Kidney (tissue), 22 donors: ENCODE measurements at places on chromosomes 3 and 15. TPM values are rescaled to one million over a fixed set of nuclear protein-coding genes. Genes with fewer than 3 reads are reported as not detected.

Gene CCDC13
- total RNA-seq, result 5.3 TPM

Gene CHRM5
- 0.06 TPM for total RNA-seq

Gene WDR93
- 2.5 TPM for total RNA-seq

Gene TMC3
- not detected for total RNA-seq

Gene KNG1
- 8.7 TPM for total RNA-seq

Gene SLC2A2
- total RNA-seq, result 12.6 TPM

Gene SNX22
- total RNA-seq, result 4.6 TPM

Gene P4HTM
- total RNA-seq, result 63.7 TPM

Gene NPAP1
- total RNA-seq, result 0.19 TPM

Gene GRK7
- total RNA-seq, result not detected

Gene LRRC15
- total RNA-seq, result 0.63 TPM

DNA sequence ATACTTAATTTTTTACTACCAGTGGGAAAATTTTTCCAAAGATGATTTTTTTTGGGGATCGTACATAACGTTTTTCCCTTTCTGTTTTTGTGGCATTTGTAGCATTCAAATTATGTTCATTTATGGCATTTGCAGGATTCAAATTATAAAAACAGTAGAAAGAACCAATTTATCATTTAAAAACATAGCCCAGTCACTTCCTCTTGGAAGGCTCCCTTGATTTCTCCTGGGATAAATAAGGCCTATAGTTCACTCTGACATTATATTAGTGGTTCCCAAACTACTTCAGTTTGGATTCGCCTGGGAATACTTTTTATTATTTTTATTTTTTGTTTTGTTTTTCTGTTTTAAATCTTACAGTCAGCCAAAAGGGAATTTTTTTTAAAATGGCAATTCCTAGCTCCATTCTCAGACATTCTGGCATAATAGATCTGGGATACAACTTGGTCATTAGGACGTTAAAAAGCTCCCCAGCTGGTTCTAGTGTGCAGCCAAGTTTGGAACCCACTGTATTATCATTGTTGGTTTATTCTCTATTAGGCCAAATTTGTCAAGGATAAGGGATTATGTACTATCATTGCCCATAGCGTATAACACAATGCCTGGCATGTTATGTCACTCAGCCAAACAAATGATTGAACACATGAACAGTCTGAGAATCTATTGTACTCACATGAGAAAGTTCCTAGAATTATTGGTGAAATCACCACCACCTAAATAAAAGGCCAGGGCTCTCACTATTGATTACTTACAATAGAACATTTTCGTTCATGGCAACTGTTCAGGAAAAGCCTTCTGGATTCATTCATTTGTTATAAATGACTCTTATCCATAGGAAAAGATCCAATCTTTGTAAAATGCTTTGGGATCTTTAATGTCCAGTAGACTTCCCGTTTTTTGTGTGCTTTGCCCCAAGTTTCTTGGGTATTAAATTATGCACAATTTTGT lies 28.9 kb downstream of the RARB start:
- H3K4me1 ChIP-seq, result peaks cover 22% of the 10 kb centered on the region
- H3K36me3 ChIP-seq, result no peaks in the 10 kb centered on the region
- no peaks in the 10 kb centered on the region for H3K27me3 ChIP-seq

- H3K27ac ChIP-seq, result no peak overlapping the region
- no peaks in the 10 kb centered on the region for H3K36me3 ChIP-seq
- H3K27me3 ChIP-seq, result no peaks in the 10 kb centered on the region
- H3K4me3 ChIP-seq, result no peak overlapping the region
- H3K4me1 ChIP-seq, result no peaks in the 10 kb centered on the region
Observed at GRCh38 chr3:170560717-170561382, 25.0 kb downstream of the SLC7A14 start.

- no peaks in the 10 kb centered on the region for H3K36me3 ChIP-seq
- H3K27ac ChIP-seq, result peak overlapping the region; percentile 98
- peak overlapping the region; percentile 63 for H3K4me3 ChIP-seq
- no peaks in the 10 kb centered on the region for H3K27me3 ChIP-seq
- H3K4me1 ChIP-seq, result peaks cover 2% of the 10 kb centered on the region
Observed at GRCh38 chr3:136750897-136751315, 1.3 kb downstream of the STAG1 start.

DNA sequence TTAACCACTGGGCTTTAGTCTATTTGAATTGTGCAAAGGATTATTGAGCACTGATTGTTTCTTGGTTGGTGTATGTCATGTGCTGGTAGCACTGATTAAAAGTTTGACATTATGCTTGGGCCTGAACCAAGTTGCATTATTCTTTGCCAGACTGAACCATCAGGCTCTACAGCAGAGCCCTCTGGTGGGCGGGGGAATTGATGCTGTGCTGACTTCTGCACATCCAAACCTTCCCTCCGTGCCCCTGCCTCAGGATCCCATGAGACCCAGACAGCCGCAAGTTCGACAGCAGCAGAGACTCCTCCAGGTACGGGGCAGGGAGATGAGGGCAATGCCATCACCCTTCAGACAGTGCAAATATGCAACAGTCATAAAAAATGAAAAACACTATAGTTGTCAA lies 28.4 kb upstream of the P2RY12 start:
- no peak for DNase-seq
- H3K27me3 ChIP-seq, result no peaks in the 10 kb centered on the region
- no peak overlapping the region for H3K4me3 ChIP-seq
- H3K27ac ChIP-seq, result no peak overlapping the region
- no peaks in the 10 kb centered on the region for H3K36me3 ChIP-seq

DNA sequence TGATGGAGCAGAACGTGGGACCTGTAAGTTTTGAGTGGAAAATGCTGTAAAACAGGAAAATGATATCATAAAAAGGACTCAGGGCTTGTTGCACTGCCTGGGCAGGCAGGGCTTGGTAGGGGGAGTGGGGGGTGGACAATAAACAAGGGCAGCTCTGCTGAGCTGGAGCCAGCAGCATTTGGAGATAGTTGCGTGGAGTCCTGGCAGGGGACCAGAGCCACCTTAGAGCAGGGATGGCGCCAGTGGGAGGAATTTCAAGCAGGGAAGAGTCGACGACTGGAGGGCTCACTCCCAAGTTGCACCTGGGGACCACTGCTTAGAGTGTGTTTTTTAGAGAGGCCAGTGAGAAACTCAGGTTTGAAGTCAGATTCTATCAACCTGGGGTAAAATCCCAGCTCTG lies 22.7 kb upstream of the FRMD4B start:
- no peak overlapping the region for H3K4me3 ChIP-seq
- H3K4me1 ChIP-seq, result peaks cover 13% of the 10 kb centered on the region
- no peak overlapping the region for H3K27ac ChIP-seq
- no peaks in the 10 kb centered on the region for H3K36me3 ChIP-seq
- no peak for DNase-seq

GRCh38 chr15:99410477-99410876 lies 155.3 kb upstream of the MEF2A start:
- no peaks in the 10 kb centered on the region for H3K27me3 ChIP-seq
- no peak overlapping the region for H3K27ac ChIP-seq
- H3K36me3 ChIP-seq, result no peaks in the 10 kb centered on the region
- H3K4me3 ChIP-seq, result no peak overlapping the region
- H3K4me1 ChIP-seq, result peaks cover 6% of the 10 kb centered on the region

- H3K36me3 ChIP-seq, result no peaks in the 10 kb centered on the region
- no peak overlapping the region for H3K4me3 ChIP-seq
- no peak overlapping the region for H3K27ac ChIP-seq
- no peaks in the 10 kb centered on the region for H3K27me3 ChIP-seq
- H3K4me1 ChIP-seq, result peaks cover 3% of the 10 kb centered on the region
Observed at GRCh38 chr3:14991818-14992612, 44.6 kb downstream of the NR2C2 start.

- H3K4me3 ChIP-seq, result no peak overlapping the region
- H3K4me1 ChIP-seq, result peaks cover 17% of the 10 kb centered on the region
- peak overlapping the region; percentile 69 for H3K27ac ChIP-seq
- no peaks in the 10 kb centered on the region for H3K27me3 ChIP-seq
- peak; percentile 49 for DNase-seq
Observed at GRCh38 chr15:63052961-63053698, 10.6 kb downstream of the TPM1 start.

- no peaks in the 10 kb centered on the region for H3K4me1 ChIP-seq
- DNase-seq, result no peak
- no peaks in the 10 kb centered on the region for H3K27me3 ChIP-seq
- no peak overlapping the region for H3K27ac ChIP-seq
- no peak overlapping the region for H3K4me3 ChIP-seq
- no peaks in the 10 kb centered on the region for H3K36me3 ChIP-seq
Observed at GRCh38 chr3:127159543-127159942, 33.4 kb upstream of the PRR23E start.

DNA sequence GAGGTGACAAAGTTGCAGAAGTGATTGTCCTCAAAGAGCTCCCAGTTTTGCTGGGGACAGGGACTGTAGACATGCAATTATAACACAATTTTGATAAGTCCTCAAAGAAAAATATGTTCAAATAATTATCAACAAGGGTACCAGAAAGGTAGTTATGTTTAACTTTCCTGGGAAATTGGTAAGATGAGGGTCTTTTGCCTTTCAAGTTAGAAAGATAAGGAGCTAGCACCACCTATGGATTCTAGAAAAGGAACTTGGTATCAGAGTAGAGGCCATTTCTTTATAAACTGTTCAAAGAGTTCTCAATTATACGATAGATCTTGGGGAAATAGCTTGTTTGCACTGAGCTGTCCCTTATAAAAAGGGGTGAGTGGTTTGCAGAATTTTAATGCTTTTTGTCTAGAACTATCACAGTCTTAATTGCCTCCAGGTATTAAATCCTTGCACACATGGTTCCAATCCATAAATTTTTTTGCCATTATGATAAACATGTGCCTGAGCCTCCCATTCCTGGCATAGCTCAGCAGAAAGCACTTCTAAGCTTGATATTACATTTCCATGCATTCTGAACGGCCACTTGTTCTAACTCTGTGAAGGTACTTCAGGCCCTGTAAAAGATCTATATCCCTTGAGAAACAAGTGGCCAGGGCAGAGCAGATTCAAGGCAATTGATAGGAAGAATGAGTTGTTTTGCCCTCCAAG lies 247.5 kb upstream of the LRIG1 start:
- peak; percentile 45 for DNase-seq
- H3K4me3 ChIP-seq, result no peak overlapping the region
- H3K36me3 ChIP-seq, result no peaks in the 10 kb centered on the region
- no peak overlapping the region for H3K27ac ChIP-seq
- no peaks in the 10 kb centered on the region for H3K27me3 ChIP-seq

DNA sequence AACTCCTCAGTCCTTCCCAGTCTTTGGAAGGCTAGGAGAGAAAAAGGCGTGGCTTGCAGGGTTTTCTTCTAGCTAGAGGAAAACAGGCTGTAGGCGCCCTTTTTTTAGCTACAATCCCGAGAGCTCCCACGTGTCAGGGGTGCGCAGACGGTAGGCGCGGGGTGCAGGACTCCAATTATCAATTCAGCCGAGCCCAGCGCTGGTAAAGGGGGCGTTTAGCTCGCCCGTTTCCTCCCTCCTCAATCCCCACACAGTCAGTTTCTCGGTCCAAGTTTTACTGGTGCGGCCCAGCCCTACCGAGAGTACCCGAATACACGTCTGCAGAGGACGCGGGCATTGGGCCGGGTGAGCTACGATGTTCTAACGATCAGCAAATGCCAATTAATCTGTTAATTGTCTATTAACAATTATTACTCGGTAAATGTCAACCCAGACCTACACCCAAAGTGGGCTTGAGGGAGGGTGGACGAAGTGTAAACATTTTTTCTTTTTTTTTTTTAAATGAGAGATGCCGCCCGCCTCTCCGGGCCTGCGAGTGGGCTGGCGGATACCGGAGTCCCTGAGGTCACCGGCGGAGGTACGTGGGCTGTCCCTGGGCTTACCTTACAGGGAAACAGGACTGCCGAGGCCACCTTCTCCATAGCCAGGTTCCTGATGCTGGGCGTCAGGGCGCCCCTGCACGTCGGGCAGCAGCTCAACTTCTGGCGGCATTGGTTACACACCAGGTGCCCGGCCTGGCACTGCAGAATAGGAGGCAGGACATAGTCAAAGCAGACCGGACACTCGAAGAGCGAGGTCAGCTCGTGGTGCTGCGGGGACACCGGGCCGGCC lies 923 bp downstream of the SIAH2 start:
- peaks cover 13% of the 10 kb centered on the region for H3K4me1 ChIP-seq
- peak; percentile 85 for DNase-seq
- H3K27me3 ChIP-seq, result no peaks in the 10 kb centered on the region
- peak overlapping the region; percentile 91 for H3K4me3 ChIP-seq

DNA sequence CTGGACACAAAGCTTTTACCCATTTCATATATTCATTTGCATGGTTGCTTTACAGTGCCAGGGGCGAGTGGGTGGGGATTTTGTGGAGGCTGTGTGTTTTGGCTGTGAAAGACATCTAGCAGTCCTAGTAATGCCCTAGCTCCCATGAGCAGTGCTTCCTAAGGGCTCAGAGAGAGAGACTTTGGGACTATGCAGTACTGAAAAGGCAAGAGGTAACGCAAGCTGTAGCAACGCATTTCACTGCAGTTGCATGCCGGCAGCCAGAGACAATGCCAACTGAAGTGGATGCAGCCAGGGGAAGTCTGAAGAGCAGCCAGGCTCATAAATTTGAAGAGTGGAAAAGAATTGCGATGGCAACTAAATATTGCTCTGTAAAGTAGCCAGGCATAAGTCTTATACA lies 27.4 kb upstream of the ATP10A start:
- no peaks in the 10 kb centered on the region for H3K36me3 ChIP-seq
- H3K27ac ChIP-seq, result no peak overlapping the region
- no peak overlapping the region for H3K4me3 ChIP-seq
- H3K27me3 ChIP-seq, result no peaks in the 10 kb centered on the region

GRCh38 chr3:141690431-141691072 lies 47.5 kb upstream of the RNF7 start:
- H3K36me3 ChIP-seq, result no peaks in the 10 kb centered on the region
- no peaks in the 10 kb centered on the region for H3K27me3 ChIP-seq
- peaks cover 5% of the 10 kb centered on the region for H3K4me1 ChIP-seq
- no peak overlapping the region for H3K27ac ChIP-seq
- no peak overlapping the region for H3K4me3 ChIP-seq

GRCh38 chr3:156561533-156561932 lies 6.6 kb upstream of the SSR3 start:
- H3K27ac ChIP-seq, result no peak overlapping the region
- H3K27me3 ChIP-seq, result no peaks in the 10 kb centered on the region
- H3K36me3 ChIP-seq, result no peaks in the 10 kb centered on the region
- H3K4me1 ChIP-seq, result no peaks in the 10 kb centered on the region
- H3K4me3 ChIP-seq, result no peak overlapping the region
